Left renal pelvis (tissue), 4 donors: ENCODE measurements at places on chromosomes 12 and 14.

DNA sequence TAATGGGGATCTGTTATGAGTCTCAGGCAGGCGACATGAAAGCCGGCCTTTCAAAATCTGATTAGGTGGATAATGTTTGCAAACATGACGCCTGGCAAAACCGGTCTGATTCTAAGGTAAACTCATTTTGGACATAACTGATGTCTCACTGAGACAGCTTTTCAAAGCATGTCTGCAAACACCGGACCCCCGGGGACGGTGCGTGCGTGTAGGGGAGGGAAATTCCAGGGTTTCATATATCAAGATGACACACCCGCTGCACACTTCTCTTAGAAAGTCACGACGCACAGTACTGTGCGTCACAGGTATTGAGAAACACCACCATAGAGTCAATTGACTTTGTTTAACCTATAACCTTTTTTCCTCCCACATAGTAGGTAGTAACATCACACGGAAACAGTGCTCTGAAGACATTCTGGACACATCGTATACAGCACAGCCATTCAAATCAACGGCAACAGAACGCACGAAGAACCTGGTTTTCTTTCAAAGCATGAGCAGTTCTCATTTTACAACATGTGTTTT lies 43.9 kb upstream of the TESC start:
- DNase-seq: no peak

- no peak for DNase-seq
Observed at GRCh38 chr12:2963154-2963759, 4.1 kb downstream of the TEAD4 start.

GRCh38 chr12:120921637-120922036 lies 17.5 kb upstream of the SPPL3 start:
- DNase-seq: no peak

DNA sequence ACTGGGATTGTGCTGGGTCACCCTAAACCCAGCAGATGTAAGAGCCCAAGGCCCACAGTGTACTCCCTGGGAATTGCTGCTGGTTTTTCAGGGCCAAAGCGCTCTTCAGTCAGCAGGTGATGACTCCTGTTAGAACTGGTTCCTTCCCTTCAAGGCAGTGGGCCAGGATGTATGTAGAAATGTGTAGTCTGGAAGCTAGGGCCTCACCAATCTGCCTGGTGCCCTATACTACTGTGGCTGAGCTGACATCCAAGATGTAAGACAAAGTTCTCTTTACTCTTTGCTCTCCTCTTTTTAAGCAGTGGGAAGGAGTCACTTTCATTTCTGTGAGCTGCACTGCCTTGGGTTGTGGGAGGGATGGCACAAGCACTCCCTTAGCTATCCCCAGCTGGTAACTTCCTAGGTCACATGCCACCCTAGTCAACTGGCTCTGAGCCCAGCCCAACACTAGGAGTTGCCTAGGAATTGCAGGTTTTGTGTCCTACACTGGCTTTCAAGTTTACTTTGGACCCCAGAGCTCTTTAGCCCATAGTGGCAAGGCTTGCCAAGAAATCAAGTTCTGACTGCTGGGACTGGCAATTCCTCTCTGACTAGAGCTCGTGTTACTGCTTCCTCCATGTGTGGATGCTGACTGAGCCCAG lies 249.2 kb downstream of the C12orf50 start:
- DNase-seq: no peak

- DNase-seq: no peak
Observed at GRCh38 chr12:96070670-96071279, 35.4 kb upstream of the LTA4H start.

DNA sequence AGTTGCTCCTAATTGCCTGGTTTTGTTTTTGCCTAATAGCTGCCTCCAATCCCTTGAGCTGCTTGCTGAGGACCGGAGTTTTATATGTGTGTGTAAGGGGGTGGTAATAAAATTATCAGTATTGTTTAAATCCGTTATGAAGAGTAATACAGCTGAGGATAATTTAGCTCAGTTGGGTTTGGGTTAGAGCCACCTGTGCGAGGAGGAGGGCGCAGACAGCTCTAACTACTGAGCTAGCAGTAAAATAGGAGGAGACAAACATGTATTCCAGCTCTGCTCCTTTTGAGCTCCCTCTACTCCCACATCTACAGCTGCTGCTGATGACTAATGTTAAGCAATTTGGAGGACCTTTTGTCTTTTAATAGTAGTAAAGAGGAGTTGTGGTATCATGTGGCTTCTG lies 61.5 kb downstream of the SPATS2 start:
- no peak for DNase-seq

DNA sequence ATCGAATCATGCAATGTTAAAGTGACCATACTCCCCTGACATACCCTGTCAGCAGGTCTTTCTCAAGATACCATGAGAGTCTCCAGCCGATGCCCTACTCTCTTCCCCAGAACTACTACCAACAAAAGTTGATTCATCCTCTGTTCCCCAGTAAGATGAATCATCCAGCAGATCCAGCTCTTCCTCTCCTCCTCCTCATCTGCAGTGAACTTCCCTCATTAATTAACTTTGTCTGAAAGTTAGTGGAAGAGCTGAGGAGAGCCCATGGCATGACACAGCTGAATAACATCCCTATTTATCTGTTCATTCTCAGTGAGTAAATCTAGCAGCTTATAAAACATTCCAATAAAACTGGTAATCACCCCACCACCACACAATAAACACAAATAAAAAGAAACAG lies 213.4 kb downstream of the EGLN3 start:
- DNase-seq: no peak

GRCh38 chr14:40099316-40099715 lies 667.1 kb upstream of the FBXO33 start:
- DNase-seq: no peak

- DNase-seq: no peak
Observed at GRCh38 chr14:54709444-54709843, 142.5 kb downstream of the SAMD4A start.

DNA sequence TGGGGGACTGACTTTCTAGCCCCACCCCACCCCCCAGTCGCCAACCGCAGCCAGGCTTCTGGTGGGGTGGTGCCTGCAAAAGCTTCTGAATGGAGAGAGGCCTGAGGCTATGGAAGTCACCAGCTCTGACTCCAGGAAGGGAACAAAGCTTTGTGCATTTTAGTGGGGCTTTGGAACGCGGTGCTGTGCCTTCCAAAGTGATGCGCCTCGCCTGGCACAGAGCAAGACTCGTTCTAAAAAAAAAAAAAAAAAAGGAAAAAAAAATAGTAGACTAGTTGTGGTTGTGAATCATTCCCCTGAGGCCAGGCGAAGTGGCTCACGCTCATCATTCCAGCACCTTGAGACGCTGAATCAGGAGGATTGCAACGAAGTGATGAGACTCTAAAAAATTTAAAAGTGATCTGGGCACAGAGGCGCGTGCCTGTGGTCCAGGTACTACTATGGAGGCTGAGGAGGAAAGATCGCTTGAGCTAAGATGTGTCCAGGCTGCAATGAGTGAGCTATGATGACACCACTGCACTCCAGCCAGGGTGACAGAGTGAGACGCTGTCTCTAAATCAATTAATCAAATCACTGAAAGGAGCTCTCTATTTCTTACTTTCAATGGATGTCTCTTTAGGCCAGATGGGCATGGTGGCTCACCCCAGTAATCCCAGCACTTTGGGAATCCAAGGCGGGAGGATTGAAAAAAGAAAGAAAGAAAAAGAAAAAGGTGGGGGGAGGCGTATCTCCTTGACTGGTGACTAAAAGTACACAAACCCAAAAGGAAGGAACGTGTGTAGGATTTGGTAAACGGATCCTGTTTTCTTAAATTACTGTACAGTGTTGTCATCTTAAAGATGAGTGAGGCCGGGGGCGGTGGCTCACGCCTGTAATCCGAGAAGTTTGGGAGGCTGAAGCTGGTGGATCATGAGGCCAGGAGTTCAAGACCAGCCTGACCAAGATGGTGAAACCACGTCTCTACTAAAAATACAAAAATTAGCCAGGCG lies 259.6 kb upstream of the ALG10B start:
- no peak for DNase-seq

DNA sequence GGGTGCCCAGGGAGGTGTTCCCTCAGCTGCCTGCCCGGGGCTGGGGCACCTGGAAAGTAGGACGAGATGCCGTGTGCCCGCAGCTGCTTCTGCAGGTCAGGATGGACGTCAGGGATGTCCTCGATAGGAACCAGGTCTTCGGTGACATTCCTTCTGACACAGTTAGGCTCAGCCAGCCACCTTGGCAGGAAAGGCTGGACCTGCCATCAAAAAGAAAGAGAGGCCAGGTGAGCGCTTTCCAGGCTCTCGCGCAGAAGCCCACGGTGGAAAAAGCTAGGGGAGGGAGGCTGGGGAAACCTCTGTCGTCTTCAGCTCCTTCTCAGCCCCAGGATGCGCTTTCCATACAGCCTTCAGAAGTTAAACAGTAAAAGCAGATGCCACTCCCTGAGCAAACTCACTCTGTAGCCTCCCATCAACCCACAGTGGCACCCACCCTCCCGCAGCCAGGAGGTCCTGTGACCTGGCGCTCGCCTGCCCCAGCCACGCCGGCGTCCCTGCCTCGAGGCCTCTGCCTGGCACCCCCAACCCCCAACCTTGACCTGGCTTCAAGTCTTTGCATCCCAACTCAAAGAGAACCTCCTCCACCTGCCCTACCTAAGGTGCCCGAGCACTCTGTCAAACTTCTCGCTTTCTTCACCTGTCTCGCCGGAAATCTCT lies 1.3 kb downstream of the DDX51 start:
- DNase-seq: no peak

GRCh38 chr12:124698211-124698997 lies 131.0 kb upstream of the NCOR2 start:
- DNase-seq: no peak

- DNase-seq: no peak
Observed at GRCh38 chr12:22409377-22410164, 75.1 kb upstream of the ST8SIA1 start.

DNA sequence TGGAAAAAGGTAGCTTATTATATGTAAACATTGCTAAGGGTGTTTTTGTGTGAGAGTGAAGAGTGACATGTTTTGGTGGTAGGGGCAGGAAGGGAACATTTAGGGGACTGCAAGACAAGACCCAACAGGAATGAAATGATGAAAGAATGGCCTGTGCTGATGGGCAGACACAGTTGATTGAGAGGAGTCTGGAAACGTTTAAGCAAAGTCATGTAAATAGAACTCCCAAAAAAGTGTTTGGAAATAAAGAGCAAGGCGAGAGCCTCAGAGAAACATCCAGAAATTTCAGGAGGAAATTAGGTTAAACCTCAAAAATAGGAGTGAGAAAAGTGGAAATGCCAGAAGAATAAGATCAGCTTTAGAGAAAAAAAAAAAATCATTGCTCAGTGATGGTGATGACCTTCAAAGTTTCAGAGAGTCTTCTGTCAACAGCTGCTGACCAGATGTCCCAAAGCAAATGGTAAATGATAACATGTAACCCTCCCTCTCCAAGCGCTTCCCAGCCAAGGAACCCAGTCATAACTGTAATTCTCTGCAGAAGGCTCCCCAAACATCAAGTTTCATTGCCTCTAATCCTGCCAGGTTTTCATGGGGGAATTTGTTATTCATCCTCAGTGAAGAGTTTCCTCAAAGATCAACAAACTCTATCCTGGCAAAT lies 223.2 kb upstream of the FAR2 start:
- DNase-seq: no peak

GRCh38 chr12:131018808-131019397 lies 65.2 kb downstream of the ADGRD1 start:
- DNase-seq: no peak

DNA sequence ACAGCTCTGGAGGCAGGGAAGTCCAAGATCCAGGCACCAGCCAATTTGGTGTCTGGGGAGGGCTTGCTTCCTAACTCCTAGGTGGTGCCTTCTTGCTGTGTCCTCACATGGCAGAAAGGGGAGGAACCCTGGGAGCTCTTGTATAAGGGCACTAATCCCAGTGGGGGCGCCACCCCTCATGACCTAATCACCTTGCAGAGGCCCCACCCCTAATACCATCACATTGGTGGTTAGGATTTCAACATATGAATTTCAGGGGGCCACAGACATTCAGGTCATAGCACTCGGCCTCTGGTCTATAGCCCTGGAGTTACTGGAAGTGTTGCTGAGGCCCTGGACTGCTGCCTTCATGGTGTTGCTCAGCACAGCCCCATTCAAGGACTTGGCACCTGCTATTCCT lies 14.6 kb downstream of the PSMD9 start:
- DNase-seq: no peak

GRCh38 chr12:111216387-111217159 lies 152.3 kb downstream of the PHETA1 start:
- no peak for DNase-seq

DNA sequence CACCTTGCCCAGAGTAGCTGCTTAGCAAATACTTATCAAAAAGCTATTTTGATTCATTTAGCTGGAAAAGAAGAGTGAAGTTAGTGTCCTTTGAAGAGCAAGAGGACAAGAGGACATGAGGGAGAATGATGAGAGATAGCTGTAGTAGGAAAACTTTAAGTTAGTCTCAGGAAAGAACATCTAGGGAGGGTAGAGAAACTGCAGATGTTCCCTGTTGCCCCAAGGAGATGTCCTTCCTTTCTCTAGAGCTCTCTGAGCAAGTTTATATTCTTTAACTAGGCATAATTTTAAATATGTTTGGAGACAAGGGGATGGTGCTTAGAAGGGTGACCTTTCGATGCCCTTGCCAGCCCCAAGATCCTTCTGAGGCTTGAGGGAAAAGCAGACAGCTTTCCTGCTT lies 529.1 kb upstream of the TBX3 start:
- DNase-seq: no peak

DNA sequence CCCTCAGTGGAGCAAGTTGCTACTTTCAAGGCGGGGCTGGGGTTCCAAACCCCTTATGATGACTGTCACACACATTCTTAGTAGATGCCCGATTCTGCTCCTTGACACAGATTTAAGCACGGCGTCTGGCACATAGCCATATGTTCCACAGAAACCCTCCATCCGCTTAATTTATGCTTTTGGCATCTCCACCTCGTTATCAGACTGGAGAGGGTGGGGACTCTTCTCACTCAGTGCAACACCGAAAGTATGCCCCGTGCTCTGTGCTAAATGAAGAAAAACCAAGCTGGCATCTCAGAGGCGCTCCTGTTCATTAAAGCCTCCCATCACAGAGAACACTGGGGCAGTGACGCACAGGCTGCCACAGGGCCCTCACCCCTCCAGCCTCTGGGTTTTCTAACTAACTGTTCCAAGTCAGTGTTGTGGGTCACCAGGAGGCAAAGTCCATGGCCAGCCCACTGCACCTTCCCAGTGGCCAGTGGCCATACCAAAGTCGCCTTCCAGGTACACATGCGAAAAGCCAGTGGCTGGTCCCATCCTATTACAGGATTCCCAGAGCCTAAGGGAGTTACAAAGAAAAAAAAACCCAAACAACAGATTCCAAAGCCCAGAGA lies 27.3 kb downstream of the CCDC88C start:
- DNase-seq: no peak

- DNase-seq: no peak
Observed at GRCh38 chr12:123101526-123101925, 49.4 kb downstream of the PITPNM2 start.

GRCh38 chr12:87943023-87943422 lies 86.2 kb downstream of the C12orf50 start:
- DNase-seq: no peak

DNA sequence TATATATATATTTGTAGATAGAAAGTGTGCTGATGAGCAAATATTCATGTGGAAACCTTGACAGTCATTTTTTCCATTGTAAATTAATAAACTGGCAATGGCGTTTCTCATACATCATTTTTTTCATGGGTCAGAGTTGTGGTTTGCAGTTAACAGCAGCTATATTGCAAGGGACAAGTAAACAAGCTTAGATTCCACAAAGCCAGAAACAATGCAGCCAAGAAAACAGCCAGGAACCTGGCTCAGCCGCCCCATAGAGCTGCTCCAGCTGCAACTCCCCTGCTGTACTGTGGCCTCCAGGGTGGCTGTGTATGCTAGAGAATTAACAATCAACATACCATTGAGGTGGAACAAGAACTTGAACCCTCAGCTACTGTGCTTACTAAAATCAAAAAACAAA lies 298.2 kb downstream of the TMEM132D start:
- no peak for DNase-seq

GRCh38 chr12:29971446-29971845 lies 187.7 kb upstream of the TMTC1 start:
- DNase-seq: no peak
